ENCODE measurements at places on chromosomes 4 and X. TPM values are rescaled to one million over a fixed set of nuclear protein-coding genes. Genes with fewer than 3 reads are reported as not detected.

Gene MAGEA2B
- not detected for polyA plus RNA-seq

GRCh38 chrX:12378706-12379105 lies 240.4 kb downstream of the FRMPD4 start:
- H3K4me3 ChIP-seq: no peak overlapping the region
- no peaks in the 10 kb centered on the region for H3K36me3 ChIP-seq
- no peaks in the 10 kb centered on the region for H3K4me1 ChIP-seq
- H3K27me3 ChIP-seq: peaks cover 5% of the 10 kb centered on the region
- no peak for DNase-seq
- H3K27ac ChIP-seq: no peak overlapping the region

Gene PIR
- not detected for polyA plus RNA-seq

DNA sequence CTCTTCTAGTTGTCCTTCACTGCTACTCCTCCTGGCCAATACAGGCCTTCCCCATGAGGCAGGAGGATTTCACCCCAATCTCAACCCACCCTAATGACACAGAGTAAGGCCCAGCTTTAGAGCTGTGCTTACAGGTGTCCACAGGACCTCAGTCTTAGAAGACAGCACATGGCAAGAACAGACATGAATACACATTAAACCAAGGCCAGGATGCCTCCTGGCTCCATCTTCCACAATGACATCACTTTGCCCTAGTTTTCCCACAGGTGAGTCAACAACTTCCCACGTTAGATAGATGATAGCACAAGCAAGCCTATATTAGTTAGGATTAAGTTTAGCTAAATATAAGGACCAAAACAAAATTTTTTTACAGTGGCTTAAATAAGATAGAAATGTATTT lies 63.8 kb upstream of the NOCT start:
- no peaks in the 10 kb centered on the region for H3K4me1 ChIP-seq
- DNase-seq: no peak
- no peaks in the 10 kb centered on the region for H3K36me3 ChIP-seq
- no peak overlapping the region for H3K4me3 ChIP-seq

Gene CRMP1
- polyA plus RNA-seq: not detected

Gene FAM199X
- polyA plus RNA-seq: 13.1 TPM

All from immature natural killer cell (primary cell).